ENCODE measurements at places on chromosomes 1 and 21.

DNA sequence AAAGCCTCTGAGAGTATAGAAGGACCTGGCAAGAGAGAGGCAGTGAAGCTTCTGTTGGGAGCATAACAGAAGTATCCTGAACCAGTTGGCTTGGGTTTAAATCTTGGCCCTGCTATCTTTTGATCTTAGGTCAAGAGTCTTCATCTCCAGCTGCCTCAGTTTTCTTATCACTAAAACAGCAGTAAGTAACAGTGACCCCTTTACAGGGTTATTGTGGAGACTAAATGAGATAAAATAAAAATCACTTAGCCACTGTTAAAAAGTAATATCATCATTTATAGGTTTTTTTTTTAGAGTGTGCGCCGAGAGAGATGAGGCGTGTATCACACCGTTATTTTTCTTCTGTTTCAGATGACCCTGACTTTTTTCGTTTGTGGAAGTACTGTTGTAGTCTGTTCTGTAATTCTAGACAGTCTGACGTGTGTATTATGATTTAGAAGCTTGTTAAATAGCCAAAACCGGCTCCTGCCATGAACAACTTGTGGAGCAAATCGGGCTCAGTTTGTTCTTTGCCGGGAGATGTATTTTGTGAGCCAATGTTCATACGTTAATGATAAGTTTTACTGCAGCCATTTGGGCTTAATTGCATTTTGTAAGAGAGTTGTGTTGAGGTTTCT is 1.1 kb downstream of the THRAP3 start:
- DNase-seq, result no peak

DNA sequence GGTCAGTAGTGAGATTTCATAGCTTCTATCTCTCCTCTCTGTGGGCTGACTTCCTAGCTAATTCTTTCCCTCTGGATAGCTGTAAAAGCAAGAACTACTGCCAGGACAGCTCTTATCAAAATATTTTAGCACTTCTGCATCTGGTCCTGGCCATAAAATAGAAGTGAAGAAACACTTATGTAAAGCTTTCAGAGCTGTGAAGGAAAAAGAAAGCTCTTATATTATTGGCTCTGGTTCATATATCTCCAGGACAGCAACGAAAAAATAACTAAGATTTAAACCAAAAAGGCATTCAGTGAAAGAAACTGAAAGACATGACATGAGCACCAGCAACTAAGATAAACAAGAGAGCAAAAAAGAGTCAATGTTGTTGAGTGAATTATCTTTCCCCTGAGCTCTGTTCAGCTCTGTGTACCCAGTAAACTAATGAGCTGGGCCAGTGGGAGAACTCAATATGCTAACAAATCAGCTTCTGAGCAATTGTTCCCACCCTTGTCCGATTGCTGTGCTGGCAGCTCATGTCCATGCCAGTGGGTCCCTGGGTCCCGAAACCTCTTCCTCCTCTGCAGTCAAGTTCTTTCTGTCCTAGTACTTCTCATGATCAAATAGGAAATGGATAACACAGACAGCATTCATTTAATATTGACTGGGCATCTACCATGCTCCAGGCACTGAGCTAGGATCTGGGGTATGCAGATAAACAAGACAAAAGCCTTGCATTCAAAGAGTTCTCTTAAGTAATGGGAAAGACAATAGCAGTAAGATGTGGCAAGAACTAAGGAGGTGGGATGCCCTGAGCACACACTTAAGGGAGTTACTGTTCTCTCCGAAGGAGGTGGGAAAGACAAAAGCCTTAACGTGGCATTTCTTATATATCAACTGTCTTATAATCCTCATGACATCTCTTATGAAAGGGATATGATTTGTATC is 45.3 kb upstream of the MAN1A2 start:
- DNase-seq, result no peak

- DNase-seq, result no peak
Measured at GRCh38 chr1:109499081-109499480, 5.2 kb downstream of the CYB561D1 start.

DNA sequence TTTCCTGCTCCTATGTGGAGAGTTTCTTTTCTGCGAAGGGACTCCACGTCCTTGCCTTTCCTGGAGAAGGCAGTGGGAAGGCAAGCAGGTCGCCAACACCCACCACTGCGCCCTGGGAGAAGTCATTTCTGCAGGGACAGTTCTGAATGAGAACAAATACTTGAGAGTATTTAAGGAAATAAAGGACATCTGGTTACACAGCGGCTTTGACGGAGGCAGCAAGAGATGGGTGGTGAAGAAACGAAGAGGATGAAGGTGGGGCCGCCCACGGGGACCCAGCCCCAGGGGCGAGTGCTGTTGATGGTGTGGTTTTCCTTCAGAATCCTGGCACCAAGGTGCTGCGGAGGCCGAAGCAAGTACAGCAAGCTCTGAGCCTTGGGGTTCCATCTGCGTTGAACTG is 75.5 kb downstream of the PSMG1 start:
- no peak for DNase-seq

GRCh38 chr1:108190686-108191416 is 9.3 kb downstream of the SLC25A24 start:
- no peak for DNase-seq

DNA sequence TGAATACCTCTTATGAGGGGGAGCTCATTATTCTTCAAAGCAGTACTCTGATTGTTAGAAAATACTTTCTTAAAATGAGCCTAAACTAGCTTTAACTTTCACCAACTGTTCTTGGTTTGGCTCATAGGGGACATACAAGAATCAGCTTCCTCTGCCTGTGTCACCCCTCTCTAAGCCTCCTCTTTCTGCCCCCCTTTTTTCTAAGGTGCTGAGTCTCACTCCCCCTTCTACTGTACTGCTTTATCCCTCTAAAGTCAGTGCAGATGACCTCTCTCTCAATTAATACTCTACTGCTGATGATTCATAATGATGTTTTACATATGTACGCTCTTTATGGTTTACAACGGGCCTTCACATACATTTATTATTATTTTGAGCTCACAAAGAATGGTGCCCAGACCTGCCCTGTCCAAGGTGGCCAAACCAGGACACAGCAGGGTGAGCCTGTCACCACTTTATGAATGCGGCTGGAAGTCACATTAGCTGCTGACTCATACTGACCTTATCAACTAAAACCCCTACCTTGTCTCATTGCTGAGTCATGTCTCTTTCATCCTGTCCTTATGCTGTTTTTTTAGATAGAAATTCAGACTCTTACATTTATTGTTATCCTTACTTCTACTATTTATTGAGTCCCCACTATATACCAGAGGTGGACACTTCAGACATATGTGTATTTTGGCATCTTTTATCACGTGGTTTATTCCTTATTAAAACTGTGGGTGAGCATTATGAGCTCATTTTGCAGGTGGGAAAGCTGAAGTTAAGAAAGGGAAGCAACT is 126.9 kb downstream of the RNF220 start:
- DNase-seq, result no peak
